ENCODE measurements at places on chromosomes 1 and 21.

DNA sequence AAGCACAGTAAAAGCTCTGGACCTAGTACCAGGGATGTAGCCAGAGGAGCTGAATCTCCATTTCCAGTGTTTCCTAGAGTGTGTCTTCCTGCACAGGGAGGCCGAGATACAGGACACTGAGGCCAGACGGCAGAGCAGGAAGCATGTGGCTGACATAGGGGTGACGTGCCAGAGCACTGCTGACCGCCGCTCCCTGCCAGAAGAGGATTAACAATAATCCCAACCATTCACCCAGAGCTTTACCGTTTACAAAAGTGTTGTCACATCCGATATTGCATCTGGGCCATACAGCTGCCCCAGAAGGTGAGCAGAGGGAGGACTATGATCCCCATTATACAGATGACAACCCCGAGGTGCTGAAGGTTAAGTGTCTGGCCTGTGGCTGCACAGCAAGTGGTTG, 5.8 kb upstream of the CLDN19 start:
- DNase-seq: no peak

DNA sequence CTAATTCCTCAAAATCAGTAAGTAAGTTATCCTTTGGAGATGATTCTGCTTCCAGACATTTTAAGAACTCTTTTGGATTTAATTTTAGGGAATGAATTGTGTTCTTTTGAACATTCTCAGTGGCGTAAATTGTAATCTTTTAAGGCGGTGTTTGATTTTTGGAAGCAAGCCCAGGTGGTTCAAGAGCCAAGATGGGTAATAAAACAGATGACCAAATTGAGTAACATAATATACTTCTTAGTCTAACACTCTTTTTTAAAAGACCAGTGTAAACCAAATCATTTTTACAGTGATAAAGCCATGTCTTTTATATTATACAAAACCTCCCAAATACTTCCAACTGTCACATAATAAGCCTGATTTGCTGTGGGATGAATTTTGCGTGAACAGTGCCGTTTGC, 133.8 kb downstream of the LRRC40 start:
- no peak for DNase-seq

DNA sequence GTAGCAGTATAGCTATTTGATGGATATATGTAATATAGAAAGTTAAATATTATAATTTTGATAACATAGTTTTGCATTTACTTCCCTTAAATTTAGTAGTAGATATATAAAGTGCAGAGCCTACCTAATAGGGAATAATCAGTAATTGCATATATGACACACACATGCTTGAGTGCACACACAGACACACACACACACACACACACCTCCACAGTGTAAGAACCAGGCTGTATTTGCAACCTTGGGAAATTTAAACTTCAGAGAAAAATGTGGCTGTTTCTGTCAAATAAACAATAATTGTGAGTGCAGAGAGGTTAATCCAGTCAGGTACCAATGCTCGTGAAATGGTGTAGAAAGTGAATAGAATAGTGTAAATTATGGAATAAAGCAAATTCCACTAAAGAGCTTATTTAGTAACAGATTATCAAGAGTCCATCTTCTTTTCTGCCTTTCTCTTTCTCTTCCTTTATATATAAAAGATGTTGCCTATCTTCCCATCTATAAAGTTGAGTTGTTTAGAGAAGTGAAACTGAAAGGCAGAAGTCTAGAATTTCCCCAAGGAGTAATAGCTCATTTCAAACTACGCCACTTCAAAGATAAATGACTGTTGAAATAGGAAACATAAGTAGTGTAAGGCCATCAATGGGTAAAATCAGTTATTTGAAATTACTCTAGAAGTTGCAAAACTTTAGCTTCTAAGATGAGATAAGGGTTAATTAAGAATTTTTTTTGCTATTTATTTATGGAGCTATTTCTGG, 273.7 kb downstream of the SRGAP2C start:
- DNase-seq: no peak

DNA sequence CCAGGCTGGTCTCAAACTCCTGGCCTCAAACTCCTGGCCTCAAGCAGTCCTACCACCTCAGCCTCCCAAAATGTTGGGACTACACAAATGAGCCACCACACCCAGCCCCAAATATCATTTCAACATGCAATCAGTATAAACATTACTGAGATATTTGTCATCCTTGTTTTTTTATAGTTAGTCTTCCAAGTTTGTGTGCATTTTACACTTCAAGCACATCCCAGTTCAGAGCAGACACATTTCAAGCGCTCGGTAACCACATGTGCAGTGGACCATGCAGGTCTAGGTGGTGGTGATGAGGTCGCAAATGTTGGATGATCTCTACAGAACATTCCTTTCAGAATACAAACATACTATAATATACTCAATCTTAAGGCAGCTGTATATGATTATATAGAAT, 23.8 kb upstream of the APP start:
- DNase-seq: no peak

DNA sequence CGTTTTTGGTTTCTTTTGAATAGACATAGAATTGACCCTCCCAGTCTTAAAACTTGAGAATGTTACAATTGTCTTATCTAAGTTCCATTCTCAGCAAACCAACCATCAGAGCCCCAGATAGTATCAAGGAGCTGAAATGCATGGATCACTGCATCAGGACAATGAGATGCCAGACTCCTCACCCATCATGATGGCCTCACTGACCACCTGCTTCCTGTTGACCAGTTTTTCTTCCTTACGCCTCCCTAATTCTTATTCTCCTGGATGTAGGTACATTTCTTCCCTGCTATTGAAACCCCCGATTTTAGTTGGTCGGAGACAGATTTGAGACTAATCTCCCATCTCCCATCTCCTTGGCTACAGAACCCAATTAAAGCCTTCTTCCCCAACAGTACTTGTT, 17.7 kb downstream of the MATN1 start:
- no peak for DNase-seq

- no peak for DNase-seq
Observed at GRCh38 chr21:35083246-35083645, 34.1 kb upstream of the RUNX1 start.

GRCh38 chr1:13662493-13662892, 37.5 kb upstream of the PRDM2 start:
- DNase-seq: no peak

DNA sequence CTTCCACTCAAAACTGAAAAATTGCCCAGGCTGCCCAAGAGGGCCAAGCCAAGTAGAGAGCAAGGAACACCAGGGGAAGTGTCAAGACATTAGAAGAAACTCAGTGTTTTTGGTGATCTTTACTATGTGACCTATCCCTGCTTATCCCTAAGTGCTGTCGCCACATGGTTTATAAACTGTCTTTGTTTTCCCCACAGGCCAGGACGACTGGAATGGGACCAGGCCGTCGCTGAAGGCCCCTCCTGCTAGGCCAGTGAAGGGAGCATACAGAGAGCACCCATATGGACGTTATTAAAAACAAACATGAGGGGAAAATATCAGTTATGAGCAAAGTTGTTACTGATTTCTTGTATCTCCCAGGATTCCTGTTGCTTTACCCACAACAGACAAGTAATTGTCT, 28.7 kb downstream of the KHDRBS1 start:
- DNase-seq: no peak

DNA sequence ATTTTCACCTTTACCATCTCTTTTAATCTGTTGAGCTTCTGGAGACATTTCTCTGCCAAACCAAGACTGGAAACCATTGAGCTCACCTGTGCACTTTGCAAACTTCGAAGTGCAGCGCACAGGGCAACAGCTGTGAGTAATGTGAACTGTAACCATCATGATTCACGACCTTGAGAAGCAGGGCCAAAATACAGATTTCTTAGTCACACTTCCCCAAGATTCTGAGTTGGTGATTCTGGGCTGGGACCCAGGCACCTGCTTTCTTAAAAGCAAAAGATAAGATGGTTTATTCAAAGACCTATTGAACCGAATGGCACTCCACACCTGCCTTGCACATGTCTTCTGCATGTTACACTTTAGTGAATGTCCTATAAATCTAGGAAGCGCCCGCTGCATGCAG, 10.2 kb downstream of the AGTRAP start:
- no peak for DNase-seq

DNA sequence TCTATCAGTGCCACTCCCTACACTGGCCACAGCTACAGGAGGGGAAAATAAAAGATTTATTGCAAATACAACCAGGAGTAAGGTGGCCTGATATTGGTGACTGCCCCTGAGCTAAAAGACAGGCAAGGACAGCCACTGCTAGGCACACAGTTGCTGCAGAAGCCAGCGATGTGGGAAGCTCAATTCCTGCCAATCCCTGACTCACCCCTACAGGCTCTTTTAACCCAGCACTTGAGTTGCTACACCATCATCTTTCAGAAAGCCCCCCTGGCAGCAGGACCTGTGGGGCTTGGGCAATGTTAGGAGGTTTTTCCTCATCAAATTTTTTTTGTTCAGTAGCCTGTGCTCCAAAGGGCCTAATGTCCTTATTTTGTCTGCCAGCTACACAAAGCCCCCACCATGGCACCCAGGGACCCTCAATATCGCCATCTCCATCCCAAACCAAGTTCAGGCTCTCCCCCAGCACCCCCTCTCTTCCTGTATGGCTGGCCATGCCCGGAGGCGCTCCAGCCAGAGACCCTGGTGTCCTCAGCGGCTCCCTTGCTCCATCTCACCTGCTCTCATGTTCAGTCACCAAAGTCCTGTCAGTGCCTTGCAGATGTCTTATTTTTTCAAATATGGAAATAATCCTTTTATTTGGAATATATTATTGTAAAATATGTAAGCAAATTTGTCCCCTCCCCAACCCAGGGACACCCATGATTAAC, 13.4 kb downstream of the CLEC20A start:
- DNase-seq: no peak

GRCh38 chr21:29184037-29184436, 53.6 kb downstream of the MAP3K7CL start:
- no peak for DNase-seq

- no peak for DNase-seq
Observed at GRCh38 chr1:12528021-12528852, 89.8 kb downstream of the DHRS3 start.

DNA sequence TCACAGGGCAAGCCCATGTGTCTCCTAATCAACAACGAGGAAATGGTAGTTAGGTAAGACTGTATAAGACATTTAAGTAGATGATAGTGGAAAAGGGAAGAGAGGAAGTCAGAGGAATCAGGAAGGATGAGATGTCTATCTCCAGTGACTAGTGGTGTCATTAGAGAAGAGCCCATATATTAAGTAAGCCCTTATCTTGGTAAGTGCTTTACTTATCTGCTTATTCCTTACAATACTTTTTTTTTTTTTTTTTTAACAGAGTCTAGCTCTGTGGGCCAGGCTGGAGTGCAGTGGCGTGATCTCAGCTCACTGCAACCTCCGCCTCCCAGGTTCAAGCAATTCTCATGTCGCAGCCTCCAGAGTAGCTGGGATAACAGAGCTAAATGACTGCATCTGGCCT, 29.5 kb downstream of the RNF11 start:
- no peak for DNase-seq

- DNase-seq: no peak
Observed at GRCh38 chr1:45643978-45644377, 20.1 kb upstream of the CCDC17 start.

DNA sequence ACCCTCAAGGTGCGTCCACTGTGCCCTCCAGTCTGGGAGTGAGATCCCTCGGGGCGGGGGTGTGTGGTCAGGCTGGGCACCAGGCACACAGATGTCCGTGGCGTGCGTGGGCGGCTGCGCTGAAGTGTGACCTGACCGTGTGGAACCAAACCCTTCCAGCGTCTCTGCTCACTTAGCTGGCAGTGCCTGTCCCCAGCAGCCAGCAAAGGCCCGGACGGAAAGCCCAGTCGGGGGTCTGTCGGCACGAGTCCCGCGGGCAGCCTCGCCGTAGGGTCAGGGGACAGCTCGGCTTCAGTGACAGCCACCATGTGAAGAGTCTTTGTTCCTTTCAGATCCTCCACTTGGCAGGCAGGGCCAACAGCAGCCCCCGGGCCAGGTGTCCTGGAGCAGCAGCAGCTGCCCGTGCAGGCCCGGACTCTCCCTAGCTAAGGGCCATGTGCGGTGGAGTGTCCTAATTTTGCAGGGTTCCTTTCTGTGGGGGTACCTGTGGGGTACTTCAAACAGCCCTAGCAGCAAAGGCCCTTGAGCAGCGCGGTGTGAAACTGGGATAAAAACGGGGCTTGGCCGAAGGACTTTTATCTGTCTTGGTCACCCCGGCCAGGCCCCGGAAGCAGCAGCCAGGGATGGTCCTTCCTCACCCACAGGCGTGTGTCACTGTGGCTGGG, 11.6 kb downstream of the TTLL10 start:
- DNase-seq: no peak

GRCh38 chr1:163509114-163509513, 187.4 kb downstream of the NUF2 start:
- no peak for DNase-seq

DNA sequence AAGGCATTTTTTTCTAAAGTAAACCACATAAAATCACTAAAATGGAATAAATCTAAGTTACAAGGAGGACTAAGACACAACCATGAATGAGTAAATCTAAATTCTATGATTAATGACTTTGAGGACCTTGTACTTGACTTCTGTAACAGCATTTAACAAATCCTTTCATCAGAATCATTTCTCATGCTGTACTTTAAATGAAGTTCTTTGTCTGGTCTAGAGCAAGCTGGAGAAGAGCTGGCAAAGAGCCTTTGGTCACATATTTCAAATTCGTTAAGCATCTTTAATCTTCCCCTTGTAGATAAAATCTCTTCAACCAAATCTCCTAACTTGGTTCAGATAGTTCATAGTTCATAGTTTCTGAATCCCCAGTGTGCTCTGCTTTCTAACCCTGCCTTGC, 405.4 kb downstream of the PTPRC start:
- no peak for DNase-seq

- DNase-seq: no peak
Observed at GRCh38 chr1:227883073-227883520, 64.6 kb downstream of the WNT9A start.

DNA sequence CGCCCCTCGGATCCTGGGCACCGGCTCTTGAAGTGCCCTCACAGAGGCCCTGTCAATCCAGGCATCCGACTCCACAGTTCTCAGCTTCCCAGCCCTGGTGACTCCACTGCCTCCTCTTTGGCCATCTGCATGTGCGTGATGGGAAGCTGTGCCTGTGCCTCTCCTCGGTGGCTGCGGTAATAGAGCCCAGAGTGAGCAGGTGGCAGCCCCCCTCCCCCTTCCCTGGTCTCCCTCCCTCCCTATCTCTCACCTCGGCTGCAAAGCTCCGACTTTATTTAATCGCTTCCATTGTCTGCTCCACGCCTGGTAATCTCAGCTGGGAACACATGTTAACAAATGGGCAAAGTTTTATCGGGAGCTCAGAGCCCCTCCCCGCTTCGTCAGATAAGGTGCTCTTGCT, 91.9 kb downstream of the IGSF21 start:
- no peak for DNase-seq

- DNase-seq: no peak
Observed at GRCh38 chr1:205317311-205317917, 4.1 kb downstream of the NUAK2 start.

- no peak for DNase-seq
Observed at GRCh38 chr1:202306535-202307345, 35.0 kb downstream of the UBE2T start.

All from stimulated activated CD8-positive, alpha-beta memory T cell treated with anti-CD3 and anti-CD28 coated beads, Interleukin-15, amount 100 ng/mL, for 1 hour (primary cell).